ENCODE measurements at places on chromosomes 2 and 18.

DNA sequence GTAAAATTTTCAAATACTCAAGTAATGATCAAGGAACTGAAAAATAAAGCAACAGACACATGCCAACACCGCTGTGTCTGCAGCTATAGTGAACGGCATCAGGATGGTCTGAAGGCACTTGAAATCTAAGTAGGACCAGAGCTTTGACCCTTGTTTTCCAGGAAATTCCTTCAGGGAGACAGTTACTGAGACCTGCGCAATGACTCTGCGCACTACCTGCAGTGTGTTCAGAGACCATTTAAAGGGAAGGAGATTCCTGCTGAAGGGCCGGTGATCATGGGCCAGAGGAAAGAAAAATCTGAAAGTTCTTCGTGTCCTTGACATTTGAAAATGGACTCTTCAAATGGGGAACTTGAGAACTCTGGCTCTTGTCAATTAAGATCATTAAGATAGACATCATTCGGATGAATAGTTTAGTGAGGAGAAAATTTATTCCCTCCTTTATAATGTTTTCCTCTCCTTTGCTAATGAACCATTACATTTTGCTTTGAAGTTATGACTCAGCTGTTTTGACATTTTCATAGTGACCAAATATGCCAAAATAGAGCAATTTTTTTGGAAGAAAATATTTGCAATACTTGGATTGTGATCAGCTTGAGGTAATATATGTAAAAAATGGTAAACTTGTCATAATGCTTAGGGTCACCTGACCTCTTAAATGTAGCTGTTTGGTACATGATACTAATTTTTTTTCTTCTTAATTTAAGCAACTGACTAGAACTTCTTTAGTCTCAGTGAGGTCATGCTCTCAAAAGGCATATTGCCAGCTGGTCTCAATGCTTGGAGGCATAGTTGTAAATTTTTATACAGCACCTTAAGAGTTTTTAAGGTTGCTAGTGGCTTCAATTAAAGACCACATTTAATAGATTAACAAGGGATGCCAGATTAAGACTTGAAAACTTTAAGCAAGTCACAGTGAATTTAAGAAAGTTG is 329.3 kb downstream of the ARHGAP15 start:
- no peak for DNase-seq

DNA sequence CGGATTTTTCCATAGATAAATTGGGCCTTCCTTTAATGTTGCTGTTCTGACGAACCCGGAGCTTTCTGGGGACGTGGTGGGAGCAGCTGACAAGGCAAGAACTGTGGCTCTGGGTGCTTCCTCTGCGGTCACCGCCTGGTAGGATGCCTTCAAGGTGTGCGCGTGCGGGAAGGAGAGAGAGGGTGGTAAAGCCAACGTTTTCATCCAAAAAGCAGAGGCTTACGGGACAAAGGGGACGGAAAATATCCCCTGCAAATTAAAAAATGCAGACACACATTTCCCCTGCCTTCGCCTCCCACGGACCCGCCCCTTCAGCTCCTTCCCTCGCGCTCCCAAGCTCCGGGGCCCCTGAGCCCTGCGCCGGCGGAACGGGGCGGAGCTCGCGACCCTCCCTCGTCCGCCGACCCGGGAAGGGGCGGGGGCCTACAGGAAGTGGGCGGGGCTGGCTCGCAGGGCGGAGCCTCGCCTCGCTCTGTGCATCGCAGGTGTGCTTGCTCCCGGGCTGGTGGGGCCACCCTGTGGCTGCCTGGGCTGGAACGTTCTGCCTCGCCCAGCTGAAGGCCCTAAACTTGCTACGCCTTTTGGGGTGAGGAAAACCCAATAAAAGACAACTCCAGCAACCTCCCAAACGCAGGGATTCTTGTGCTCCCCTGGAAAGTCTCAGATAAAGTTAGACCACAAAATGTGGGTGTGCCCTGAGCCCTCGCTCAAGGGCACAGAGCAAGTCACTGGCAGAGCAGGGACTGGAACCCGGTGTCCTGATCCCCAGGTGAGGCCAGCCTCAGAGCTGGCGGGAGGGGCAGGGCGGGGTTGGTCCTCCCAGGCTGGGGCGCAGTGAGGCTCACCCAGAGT is 25.4 kb upstream of the SLC66A3 start:
- DNase-seq = no peak

GRCh38 chr2:159168707-159169106 is 117.8 kb downstream of the WDSUB1 start:
- peak; percentile 27 for DNase-seq

GRCh38 chr2:65477590-65477989 is 45.2 kb upstream of the SPRED2 start:
- no peak for DNase-seq

DNA sequence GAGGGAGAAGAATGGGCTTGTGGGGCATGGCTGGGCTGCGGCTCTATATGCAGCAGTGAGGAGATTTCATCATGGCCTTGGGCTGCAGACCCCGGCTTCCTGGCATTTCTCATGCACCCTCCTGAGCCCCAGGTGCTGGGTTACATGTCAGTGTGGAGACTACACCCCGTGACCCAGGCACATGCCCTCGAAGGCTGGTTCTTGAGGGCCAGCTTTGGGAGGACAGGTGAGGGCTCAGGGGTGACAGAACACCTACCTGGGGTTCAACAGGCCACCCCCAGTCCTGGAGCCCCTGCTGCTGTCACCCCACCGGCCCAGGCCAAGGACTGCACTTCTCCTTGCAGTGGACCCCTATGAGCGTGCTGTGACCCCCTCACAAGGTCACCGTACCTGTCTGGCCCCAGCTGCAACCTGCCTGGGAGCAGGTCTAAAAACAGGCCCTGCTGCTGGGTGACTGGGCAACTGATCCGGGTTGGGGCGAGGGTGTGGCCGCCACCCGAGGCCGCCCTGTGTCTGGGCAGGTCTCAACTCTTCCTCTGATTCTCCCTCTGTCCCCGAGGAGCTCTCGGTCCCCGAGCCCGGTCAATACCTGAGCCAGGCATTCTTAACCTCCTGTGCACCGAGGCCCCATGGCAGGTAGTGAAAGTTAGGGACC is 94.8 kb upstream of the OTOS start:
- no peak for DNase-seq

GRCh38 chr2:195601361-195601760 is 55.7 kb upstream of the SLC39A10 start:
- no peak for DNase-seq
